CD8-positive, alpha-beta memory T cell (primary cell): ENCODE measurements at places on chromosomes 1 and 21.

DNA sequence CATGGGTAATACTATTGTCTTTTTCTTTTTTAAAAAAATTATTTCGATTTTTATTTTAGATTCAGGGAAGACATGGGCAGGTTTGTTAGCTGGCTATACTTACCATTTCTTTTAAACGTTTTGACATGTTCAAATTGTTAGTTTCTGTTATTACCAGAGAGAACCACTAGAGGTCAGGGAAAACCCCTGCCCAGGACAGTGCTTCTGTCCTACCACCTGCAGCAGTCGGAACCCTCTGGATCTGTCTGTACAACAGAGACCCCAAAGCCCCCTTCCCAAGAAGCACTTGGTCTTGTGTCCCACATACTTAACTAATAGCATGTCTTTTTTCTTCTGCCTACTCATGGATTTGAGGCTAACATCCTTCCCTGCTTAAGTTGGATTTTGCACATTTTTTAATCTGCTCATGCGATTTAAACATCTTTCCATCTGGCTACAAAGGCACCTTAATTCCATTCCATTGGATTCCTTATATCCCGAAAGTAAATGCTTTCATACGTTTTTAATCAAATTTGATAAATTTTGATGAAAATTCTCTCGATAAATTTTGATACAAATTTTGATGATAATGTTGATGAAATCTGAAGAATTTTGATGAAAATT, 10.0 kb upstream of the C1orf115 start:
- H3K4me3 ChIP-seq = no peak overlapping the region
- DNase-seq = no peak
- H3K36me3 ChIP-seq = no peaks in the 10 kb centered on the region
- no peak overlapping the region for H3K27ac ChIP-seq
- H3K4me1 ChIP-seq = peaks cover 3% of the 10 kb centered on the region
- H3K27me3 ChIP-seq = peaks cover 4% of the 10 kb centered on the region

- no peaks in the 10 kb centered on the region for H3K27me3 ChIP-seq
- no peak overlapping the region for H3K4me3 ChIP-seq
- no peak for DNase-seq
These were observed 8.3 kb downstream of the TNR start for GRCh38 chr1:175735144-175735543.

DNA sequence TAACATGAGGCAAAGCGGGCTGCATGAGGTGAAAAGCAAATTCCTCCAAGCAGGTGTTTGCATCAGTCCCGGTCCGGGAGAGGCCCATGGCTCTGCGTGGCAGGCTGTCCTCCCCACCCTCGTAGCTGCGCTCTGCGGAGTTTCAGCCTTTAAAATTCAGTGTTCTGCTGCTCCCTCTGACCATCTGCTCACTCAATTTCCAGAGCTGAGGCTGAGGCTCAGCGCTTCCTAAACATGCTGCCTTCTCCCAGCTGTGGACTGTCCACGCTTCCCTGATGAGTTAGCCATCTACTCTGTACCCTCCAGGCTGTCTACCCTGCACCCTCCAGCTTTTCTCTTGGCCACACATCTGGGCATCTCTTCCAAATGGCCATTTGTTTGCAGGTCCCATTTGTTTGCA, 87.7 kb downstream of the KCNJ6 start:
- DNase-seq = no peak
- H3K36me3 ChIP-seq = no peaks in the 10 kb centered on the region
- H3K4me1 ChIP-seq = no peaks in the 10 kb centered on the region
- no peak overlapping the region for H3K4me3 ChIP-seq

DNA sequence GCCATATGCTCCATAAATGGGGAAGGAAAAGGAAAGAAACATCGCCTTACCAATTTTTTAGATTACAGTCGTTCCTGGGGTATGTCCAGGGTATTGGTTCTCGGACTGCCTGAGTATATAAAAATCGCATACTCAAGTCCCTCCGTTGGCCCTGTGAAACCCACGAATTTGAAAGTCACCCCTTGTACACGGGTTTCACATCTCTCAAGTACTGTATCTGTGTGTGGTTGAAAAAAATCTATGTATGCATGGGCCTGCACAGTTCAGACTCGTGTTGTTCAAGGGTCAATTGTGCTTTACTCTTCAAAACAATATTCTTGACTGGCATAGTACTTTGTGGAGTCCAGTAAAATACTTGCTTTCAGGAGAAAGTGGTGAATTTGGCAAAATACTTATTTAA, 171.7 kb downstream of the HS2ST1 start:
- H3K4me1 ChIP-seq = no peaks in the 10 kb centered on the region
- no peaks in the 10 kb centered on the region for H3K36me3 ChIP-seq
- no peak overlapping the region for H3K27ac ChIP-seq
- no peak for DNase-seq
- H3K27me3 ChIP-seq = no peaks in the 10 kb centered on the region
- no peak overlapping the region for H3K4me3 ChIP-seq

- H3K27ac ChIP-seq = peak overlapping the region; percentile 48
- no peak overlapping the region for H3K4me3 ChIP-seq
- H3K27me3 ChIP-seq = no peaks in the 10 kb centered on the region
- no peak for DNase-seq
These were observed 12.3 kb downstream of the RAVER2 start for GRCh38 chr1:64757213-64757612.

GRCh38 chr1:150102986-150103385, 35.4 kb downstream of the VPS45 start:
- H3K4me3 ChIP-seq = no peak overlapping the region
- DNase-seq = no peak
- H3K27ac ChIP-seq = no peak overlapping the region
- H3K27me3 ChIP-seq = no peaks in the 10 kb centered on the region
- H3K36me3 ChIP-seq = no peaks in the 10 kb centered on the region
- H3K4me1 ChIP-seq = peaks cover 31% of the 10 kb centered on the region
